ENCODE measurements at places on chromosomes 5 and 9.

DNA sequence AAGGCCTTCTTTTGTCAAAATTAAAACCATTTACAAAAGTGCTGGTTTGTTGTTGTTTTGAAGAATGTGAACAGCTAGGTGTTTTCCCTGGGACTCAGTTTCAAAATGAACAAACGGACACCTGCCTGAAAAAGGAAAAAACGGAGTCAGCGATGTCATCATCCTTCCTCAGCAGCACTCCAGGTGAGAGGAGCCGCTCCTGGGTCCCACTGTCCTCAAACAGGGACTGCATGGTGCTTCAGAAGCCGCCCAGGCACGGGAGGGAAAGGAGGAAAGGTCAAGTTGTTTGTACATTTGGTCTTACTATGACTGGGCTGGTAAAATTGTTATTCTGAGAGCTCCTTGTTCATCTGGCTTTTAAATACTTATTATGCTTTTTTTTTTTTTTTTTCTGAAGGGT is 69.0 kb upstream of the ZSWIM6 start:
- no peak for DNase-seq

DNA sequence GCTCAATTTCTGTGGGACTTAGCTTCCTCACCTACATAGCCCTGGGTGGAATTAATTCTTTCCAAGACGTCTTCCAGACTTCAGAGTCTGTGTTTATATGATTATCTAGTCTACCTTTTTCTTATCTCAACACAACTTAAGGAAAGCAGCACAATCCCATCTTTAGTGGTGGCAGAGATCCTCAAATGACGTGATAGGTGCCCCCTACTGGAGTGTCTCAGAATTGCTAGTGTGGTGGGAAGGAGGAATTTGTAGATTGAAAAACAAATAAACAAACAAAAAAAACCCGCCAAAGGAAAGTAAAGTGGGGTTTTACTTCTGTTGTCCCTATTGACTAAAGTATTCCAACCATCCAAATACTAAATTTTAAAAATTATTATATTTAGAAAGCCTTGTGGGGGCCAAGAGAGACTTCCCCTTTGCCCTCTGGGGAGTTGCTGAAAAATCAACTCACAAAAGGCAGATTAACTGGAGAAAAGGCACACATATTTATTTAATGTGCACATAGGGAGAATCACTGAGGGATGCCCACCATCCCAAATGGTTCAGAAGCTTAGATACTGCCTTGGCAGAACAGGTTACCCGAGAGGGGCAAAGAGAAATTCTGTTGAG is 283.3 kb downstream of the TMEM167A start:
- DNase-seq = peak; percentile 36

DNA sequence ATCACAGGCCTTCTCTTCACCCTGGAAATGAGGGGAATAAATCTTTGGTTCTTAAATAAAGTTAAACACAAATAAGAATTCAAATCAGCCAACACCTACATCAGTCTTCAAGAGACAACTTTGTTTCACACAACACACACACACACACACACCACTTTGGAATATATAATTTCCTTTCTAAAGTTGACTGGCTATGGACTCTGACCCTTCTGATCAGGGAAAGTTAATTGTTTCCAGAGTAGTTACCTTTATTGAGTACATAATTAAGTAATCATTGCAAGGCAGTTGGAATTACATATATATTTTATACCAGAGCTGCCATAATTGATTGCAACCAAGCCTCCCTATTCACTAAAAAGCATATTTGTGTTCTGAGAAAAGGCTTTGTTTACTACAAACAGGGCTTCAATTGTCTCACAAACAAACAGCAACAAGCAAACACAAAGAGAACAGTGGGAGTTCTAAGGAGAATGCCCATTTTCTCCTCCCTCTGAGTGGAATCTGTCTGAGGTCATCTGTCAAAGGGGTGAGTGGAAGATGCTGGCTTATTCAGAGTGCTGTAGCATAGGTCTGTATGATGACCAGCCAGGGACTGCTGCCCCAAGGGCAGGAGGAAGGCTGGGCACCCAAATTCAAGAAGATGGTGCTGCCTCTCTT is 136.6 kb downstream of the SEMA6A start:
- DNase-seq = no peak

DNA sequence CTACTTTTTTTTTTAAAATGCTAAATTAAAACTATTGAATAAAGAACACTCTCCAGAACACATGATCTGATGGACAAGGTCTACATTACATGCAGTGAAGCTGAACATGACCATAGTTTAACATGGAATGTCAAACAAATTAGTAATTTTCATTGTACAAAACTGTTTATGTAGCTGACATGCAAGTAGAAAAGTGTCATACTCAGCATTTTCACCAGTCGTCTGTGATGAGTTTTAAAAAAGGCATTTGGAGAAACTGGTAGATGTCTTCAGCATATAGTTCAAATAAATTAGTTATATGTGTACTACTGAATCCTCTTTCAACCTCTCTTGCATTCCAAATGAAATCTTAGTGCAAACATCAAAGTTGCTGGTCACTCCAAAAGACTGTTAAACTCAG is 301.9 kb downstream of the FER start:
- no peak for DNase-seq

- no peak for DNase-seq
These were observed 81.5 kb downstream of the WNK2 start for GRCh38 chr9:93265301-93265971.
